CD4-positive, alpha-beta memory T cell (primary cell): ENCODE measurements at places on chromosomes 4 and X.

DNA sequence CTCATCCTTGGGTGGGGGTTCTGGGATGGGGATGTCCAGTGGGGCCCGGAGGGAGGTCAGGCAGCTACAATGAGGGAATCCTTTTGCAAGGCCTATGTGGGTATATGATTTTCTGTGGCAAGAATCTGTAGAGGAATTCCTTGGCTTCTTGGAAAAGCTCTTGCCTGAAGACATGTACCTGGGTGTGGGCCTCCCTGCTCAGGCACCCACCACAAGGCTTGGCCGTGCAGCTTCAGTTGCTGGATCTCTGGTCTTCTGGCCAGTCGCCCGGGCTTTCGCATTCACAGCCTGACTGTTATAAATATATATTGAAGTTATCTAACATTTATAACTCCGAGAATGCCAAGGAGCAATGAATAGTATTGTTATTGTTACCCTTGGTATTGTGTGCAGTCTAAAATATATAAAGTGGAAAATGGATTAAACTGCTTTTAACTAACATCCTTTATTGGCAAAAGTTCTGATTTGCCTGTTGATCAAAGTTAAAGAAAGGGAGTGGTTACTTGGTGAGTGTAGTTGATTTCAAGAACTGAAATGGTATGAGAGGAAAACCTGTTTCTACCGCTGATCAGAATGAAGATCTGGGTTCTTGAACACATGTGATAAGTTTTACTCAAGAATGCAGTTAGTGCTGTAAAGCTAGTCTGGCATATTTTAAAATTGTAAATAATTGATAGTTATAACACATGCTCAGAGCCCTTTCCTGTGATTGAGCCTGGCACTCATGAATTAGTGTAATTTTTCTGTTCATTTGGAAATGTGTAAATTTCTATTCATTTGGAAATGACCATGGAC, 36.0 kb downstream of the PTTG2 start:
- no peak for DNase-seq

DNA sequence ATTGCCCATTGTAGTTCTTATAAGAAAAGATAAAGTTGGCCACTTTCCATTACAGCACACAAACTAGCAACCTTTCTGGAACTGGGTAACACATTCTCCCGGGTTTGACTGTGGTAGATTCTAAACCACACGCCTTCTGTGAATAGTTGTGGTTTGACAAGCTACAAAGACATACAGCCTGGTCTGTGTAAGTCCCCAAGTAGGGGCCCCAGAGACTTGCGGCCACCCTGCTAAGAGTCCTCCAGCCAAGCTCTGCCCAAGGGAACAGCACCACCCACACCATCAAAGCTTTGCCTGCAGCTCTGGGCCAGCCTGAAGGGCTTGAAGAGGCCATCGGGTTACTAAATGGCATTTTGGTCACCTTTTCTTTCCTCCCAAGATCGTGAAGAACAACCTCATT, 203.4 kb downstream of the MAML3 start:
- no peak for DNase-seq

DNA sequence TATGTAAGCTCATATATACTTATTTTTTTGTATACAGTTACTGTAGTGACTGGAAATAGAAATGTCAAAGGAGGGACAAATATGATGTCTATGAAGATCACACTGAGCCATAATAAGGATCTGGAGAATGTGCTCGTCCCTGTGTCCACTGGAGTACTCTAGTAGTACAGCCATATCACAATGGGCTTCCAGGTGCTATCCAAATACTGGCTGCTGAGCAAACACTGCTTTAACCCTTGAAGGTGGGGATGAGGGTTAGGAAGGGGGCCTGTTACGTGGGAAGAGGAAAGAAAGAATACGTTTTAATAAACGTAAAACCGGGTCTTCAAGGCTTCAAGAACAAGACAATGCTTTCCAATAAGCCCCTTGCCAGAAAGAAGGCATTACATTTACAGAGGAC, 29.8 kb upstream of the TMEM150C start:
- DNase-seq = no peak

DNA sequence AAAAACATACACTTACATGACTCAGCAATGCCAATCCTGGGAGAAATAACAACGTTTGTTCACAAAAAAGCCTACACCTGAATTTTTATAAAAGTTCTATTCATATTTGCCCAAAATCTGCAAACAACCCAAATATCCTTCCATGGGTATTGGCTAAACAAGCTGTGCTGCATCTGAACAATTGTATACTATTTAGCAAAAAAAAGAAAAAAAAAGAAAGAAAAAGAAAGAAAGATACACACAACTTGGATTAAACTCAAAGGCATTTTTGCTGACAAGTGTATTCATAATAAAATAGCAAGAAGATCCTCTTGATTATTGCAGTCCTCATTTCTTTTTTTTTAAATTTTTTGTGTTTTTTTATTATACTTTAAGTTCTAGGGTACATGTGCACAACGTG, 24.5 kb upstream of the MAGEA3 start:
- no peak for DNase-seq

- no peak for DNase-seq
Observed at GRCh38 chrX:14927401-14927800, 54.2 kb downstream of the MOSPD2 start.

DNA sequence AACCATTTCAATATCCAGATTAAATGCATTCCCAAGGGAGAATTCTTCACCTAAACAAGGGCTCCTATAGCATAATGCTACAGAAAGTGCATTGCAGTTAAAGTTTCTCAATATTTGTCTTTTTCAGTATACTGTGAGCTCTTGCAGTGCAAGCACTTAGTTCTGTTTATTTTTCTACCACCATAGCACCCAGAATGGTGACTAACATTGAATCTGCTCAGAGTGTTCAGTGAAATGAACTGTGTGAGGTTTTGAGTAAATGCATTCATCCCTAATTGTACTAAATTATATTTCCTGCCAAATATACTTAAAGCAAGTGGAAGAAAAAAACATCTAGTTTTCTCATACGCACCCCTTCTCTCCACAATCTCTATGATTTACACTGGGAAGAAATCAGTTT, 383.9 kb downstream of the PCDH7 start:
- DNase-seq = no peak

- DNase-seq = no peak
Observed at GRCh38 chrX:39176105-39176504, 374.8 kb downstream of the MID1IP1 start.
